ENCODE measurements at places on chromosomes 6 and 20.
A peak's percentile ranks its signal among the peaks of the same experiment; 100 is the strongest.

DNA sequence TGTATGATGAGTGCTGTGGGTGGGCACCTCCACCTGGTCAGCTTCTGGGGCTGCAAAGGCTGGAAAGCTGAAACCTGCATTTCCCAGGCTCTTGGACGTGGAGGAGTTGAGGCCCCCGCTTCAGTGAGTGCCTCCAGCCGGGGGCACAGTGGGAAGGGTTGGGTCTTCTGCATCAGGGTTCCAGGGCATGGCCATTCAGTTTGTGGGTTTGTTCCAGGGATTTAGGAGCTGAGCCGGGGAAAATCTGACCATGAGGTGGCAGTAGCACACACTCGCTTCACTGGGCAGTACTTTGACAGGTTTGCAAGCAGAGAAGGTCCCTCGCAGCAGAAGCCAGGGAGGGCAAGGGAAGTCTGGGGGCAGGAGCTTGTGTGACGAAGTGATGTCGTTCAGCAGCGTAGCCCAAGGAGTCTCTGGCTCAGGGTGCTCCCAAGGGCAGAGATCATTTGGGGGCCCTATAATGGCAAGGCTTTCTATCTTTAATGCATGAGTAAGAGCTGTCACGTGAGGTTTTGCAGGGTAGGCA lies 69.5 kb upstream of the SULF2 start:
- no peak overlapping the region for H3K27ac ChIP-seq
- no peaks in the 10 kb centered on the region for H3K36me3 ChIP-seq
- DNase-seq: no peak
- no peaks in the 10 kb centered on the region for H3K27me3 ChIP-seq

DNA sequence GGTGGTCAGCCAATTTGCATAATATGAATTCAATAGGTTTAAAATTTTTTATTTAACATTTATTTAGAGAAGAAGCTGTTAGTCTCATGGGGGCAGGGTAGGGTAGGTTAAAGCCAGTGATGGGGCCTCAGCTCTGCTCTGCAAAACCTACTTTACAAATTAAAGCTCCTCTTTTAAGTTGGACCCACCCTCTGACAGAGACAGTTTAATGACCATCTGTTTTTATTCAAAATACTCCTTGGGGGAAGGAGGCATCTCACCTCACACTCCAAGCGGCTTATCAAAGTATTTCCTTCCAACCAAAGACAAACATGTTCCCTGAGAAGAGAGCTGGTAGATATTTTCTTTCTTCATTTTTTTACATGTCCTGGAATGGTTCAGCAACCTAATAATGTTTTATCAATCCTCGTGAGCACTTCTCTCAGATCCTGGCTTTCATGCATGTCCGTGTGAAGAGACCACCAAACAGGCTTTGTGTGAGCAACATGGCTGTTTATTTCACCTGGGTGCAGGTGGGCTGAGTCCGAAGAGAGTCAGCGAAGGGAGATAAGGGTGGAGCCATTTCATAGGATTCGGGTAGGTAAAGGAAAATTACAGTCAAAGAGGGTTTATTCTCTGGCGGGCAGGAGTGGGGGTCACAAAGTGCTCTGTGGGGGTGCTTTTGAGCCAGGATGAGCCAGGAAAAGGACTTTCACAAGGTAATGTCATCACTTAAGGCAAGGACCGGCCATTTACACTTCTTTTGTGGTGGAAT lies 184.7 kb downstream of the GJA1 start:
- H3K36me3 ChIP-seq: no peaks in the 10 kb centered on the region
- no peak for DNase-seq
- no peaks in the 10 kb centered on the region for H3K4me1 ChIP-seq
- no peak overlapping the region for H3K27ac ChIP-seq

DNA sequence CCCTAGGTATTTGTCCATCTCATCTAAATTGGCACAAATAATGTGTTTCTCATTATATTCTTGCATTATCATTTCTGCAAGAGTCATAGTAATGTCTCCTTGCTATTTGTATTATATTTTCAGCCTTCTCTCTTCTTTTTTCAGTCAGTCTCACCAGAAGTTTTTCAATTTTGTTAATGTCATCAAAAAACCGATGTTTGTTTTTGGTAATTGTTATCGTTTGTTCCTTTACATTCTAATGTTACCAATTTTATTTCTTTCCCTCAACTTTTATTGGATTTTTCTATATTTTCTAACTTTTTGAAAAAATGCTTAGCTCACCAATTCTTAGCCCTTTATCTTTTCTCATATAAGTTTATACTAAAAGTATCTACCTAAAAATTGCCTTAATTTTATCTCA lies 82.2 kb upstream of the NRSN1 start:
- no peaks in the 10 kb centered on the region for H3K4me1 ChIP-seq
- no peak for DNase-seq
- H3K27me3 ChIP-seq: no peaks in the 10 kb centered on the region
- no peak overlapping the region for H3K4me3 ChIP-seq

- DNase-seq: no peak
- H3K36me3 ChIP-seq: no peaks in the 10 kb centered on the region
- no peak overlapping the region for H3K27ac ChIP-seq
These were observed 253.4 kb downstream of the EPHA7 start for GRCh38 chr6:93165850-93166430.

DNA sequence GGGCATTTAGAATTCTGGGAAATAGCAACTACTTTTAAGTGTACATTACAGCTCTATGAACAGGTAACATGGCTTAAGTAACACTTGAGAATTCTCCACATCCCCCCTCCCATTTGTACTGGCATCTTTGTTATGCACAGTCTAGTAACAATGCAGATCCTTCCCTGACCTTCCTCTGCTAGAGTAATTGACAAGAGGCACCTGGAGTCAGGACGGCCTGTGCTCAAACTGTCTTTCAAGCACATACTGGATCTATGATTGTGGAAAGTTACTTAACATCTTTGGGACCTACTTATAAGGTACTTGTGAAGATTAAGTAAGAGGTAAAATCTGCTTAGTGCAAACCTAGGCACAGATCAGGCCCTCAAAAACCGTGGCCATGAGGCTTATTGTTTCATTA lies 21.9 kb upstream of the GSTA3 start:
- H3K27ac ChIP-seq: no peak overlapping the region
- H3K36me3 ChIP-seq: no peaks in the 10 kb centered on the region
- DNase-seq: no peak
- peaks cover 4% of the 10 kb centered on the region for H3K27me3 ChIP-seq
- no peaks in the 10 kb centered on the region for H3K4me1 ChIP-seq
- H3K4me3 ChIP-seq: no peak overlapping the region

DNA sequence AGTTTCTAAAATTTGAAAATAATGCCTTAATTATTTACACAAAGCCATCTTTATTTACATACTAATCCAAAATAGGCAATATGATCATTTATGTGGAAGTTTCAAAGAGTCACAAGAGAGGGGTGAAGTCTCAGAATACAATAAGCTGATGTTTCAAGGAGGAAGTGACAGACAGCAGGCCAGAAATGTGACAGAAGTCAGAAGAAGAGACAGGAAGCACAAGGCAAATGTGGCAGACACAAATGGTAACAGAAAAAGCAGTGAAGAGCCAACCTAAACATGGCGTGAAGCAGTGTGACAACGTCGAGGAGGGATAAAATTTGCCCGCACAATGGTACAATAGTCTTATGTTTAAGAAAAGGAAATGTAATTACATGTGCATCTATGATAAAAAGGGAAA lies 59.8 kb downstream of the SHPRH start:
- no peak overlapping the region for H3K27ac ChIP-seq
- DNase-seq: no peak
- no peak overlapping the region for H3K4me3 ChIP-seq
- no peaks in the 10 kb centered on the region for H3K27me3 ChIP-seq
- no peaks in the 10 kb centered on the region for H3K4me1 ChIP-seq

GRCh38 chr6:35468980-35469750 lies 964 bp downstream of the RPL10A start:
- peaks cover 32% of the 10 kb centered on the region for H3K4me1 ChIP-seq
- peak overlapping the region; percentile 85 for H3K27ac ChIP-seq
- peaks cover 33% of the 10 kb centered on the region for H3K36me3 ChIP-seq
- H3K27me3 ChIP-seq: no peaks in the 10 kb centered on the region
- DNase-seq: no peak

DNA sequence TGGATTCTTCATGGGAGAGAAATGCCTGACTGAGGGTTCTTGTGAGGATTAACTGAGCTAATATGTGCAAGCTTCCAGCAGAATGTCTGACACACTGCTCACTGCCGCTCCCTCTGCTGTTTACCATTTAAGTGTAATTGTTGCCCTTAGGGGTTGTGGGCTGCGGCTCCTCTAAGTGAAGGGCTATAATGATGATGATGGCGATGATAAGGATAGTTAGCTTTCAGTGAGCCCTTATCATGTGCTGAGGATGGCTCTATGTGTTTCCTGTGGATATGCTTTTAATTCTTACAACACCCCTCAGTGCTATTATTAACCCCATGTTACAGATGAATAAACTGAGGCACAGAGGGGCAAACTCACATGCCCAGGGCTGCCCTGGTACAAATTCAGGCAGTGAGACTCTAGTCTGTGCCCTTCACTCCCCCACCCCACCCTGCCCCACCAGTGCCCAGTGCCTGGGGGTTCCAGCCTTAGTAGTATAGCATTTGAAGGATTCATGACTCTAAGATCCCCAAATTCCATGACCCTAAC lies 33.4 kb downstream of the TGM2 start:
- no peak overlapping the region for H3K4me3 ChIP-seq
- H3K27ac ChIP-seq: no peak overlapping the region
- no peaks in the 10 kb centered on the region for H3K36me3 ChIP-seq
- no peaks in the 10 kb centered on the region for H3K4me1 ChIP-seq
- no peaks in the 10 kb centered on the region for H3K27me3 ChIP-seq
- no peak for DNase-seq

DNA sequence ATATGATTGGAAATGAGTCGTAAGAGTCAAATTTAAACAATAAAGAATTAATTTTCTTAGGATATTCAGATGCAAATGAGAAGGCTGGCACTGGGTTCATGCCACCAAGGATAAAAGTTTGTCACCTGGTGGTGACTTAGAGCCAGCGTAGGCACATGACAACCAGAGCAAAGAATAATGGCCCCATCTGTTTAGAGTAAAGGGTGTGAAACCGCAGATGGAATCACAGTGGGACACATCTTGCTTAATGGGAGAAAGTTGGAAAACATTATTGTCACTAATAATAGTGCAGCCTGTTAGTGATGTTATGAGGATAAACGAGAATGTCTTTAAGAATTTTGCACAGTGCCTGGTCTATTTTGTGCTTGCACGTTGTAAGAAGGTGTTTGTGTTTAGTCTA lies 727.8 kb downstream of the QKI start:
- no peak overlapping the region for H3K4me3 ChIP-seq
- H3K27ac ChIP-seq: no peak overlapping the region
- no peak for DNase-seq
- H3K4me1 ChIP-seq: no peaks in the 10 kb centered on the region
- no peaks in the 10 kb centered on the region for H3K27me3 ChIP-seq

DNA sequence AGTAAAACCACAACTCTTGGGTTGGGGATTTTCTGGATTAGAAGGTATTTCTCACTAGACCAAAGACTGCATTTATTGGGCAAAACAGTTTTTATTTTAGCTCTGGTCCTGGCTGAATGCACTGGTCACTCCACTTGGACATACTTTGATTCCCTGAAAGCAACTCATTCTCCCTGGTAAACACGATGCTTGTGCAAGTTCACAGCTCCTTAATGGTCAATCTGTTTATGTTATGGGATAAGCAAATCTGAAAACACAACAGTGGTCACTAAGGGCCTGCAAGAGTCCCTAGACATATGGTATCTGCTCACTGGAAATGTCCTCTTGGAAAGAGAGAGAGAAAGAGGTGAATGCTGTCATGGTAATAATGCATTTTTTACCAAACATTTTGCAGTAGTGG lies 559.8 kb downstream of the CDH26 start:
- H3K4me1 ChIP-seq: no peaks in the 10 kb centered on the region
- no peak overlapping the region for H3K27ac ChIP-seq
- H3K36me3 ChIP-seq: no peaks in the 10 kb centered on the region
- no peaks in the 10 kb centered on the region for H3K27me3 ChIP-seq
- no peak overlapping the region for H3K4me3 ChIP-seq

DNA sequence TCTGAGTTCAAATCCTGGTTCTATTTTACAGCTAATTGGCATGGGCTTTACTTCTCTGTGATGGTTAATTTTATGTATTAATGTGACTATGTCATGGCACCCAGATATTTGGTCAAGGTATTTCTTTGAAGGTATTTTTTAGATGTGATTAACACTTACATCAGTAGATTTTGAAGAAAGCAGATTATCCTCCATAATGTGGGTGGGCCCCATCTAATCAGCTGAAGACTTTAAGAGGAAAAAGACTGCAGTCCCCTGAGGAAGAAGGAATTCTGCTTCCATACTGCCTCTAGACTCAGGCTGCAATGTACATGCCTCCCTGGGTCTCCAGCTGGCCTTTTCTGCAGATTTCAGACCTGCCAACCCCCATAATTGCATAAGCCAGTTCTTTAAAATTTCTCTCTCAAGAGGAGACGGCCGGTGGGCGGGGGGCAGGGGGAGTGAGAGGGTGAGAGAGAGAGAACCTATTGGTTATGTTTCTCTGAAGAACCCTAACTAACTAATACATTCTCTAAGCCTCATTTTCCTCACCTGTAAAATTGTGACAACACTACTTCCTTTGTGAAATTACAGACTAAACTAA lies 338.2 kb upstream of the PRDM1 start:
- H3K36me3 ChIP-seq: no peaks in the 10 kb centered on the region
- no peaks in the 10 kb centered on the region for H3K27me3 ChIP-seq
- DNase-seq: no peak

DNA sequence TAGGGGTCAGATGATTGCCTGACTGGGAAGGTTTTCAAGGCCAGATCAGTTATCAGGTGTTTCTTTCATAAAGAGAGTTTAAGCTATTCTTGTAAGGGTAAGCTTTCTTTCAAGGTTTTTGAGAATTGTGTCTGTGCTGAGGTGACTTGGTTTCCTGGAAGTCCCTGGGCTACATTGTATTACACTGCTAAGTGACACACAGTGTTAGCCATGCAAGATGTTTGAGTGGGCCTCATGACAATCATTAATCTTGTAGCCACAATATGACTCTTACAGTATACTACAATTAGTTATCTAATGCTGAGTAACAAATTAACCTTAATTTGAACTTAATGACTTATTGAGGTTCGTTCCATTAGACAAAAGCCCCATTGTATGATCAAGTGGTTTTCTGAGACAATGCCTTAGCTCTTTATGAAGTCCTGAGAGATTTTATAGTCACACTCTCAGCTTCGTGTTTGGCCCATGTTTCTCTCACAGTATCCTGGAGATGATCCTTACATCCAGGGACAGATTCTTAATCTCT lies 186.7 kb downstream of the RPS12 start:
- DNase-seq: no peak
- H3K27me3 ChIP-seq: no peaks in the 10 kb centered on the region
- no peaks in the 10 kb centered on the region for H3K36me3 ChIP-seq
- H3K27ac ChIP-seq: no peak overlapping the region
- no peaks in the 10 kb centered on the region for H3K4me1 ChIP-seq

- no peak overlapping the region for H3K27ac ChIP-seq
- H3K36me3 ChIP-seq: peaks cover 2% of the 10 kb centered on the region
- peaks cover 13% of the 10 kb centered on the region for H3K4me1 ChIP-seq
- DNase-seq: no peak
- H3K27me3 ChIP-seq: no peaks in the 10 kb centered on the region
These were observed 437 bp upstream of the CDKAL1 start for GRCh38 chr6:20533746-20534294.

- no peaks in the 10 kb centered on the region for H3K27me3 ChIP-seq
- H3K36me3 ChIP-seq: no peaks in the 10 kb centered on the region
- peak; percentile 70 for DNase-seq
- peaks cover 41% of the 10 kb centered on the region for H3K4me1 ChIP-seq
- no peak overlapping the region for H3K4me3 ChIP-seq
These were observed 3.5 kb upstream of the PLCG1 start for GRCh38 chr20:41133709-41134361.

Measured in CD4-positive, CD25-positive, alpha-beta regulatory T cell (primary cell).